ENCODE measurements at places on chromosomes 3 and 15.
A peak's percentile ranks its signal among the peaks of the same experiment; 100 is the strongest.

DNA sequence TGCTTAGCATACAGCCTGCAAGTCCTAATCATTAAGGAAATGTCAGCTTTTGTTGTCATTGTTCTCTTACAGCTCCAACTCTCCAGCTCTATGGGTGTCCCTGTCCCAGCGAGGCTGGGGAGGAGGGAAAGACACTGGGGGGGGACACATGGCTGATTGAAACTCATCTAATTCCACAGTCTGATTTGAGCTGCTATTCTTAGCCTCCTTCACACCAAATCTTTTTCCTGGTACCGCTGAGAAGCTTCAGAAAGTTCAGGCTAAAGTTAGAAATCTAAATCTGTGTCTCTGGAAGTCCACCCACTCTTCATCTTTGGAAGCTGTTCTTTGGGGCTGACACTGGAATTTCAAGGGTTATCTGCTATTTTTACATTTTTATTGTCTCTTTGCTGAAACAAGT is 61.3 kb upstream of the RASGRP1 start:
- DNase-seq = no peak

DNA sequence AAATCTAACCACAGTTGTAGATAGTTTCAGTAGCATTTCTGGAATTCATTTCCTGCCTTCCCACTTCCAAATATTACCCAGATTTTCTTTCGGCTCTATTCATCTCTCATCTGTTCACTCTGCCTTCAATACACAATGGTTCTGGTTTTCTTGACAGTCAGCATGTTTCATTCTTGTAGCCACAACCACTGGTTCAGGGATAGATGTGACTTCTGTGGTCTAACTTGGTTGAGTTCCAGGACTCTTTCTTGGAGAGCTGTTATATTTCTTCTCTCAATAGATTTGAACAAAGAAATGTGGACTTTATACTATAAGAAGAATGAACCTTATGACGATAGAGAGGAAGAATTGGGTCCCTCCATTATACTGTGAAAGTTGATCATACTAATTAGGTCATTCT is 228.8 kb downstream of the NSUN3 start:
- DNase-seq = no peak

GRCh38 chr3:49715611-49716121 is 3.8 kb downstream of the AMIGO3 start:
- DNase-seq = no peak

DNA sequence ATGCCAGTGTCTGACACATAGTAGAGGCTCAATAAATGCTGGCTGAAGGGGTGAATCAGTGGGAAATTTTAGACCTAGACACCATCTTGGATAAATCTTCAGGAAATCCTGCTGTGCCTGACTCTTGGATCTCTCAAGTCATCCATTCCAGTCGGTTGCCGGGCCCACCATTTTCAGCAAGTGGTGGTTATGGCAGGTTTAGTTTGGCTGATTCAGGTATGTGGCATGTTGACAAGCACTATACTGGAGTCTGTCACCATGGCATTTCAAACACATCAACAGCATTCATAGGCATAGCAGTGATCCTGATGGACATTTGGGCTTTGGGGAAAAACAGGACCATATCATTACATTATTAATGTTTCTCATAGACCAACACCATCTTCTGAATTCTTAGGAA is 25.7 kb upstream of the APH1B start:
- no peak for DNase-seq

GRCh38 chr15:66875588-66876420 is 173.8 kb downstream of the SMAD6 start:
- DNase-seq = no peak

DNA sequence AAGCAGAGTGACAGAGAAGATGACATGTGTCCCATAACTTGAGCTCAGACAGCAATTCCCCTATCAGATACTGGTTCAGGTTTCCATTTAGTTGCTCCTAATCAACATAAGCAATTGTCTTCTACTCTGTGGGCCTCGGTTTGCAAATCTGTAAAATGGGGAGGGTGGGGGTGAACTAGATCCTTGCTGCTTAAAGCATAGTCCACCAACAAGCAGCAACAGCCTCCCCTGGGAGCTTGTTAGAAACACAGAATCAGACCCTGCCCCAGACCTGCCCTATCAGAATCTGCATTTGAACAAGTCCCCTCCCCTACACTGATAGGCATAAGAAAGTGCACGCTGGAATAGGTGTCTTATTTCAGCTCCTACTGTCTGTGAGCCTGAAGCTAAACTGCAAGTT is 87.8 kb downstream of the CEMIP start:
- DNase-seq = no peak

DNA sequence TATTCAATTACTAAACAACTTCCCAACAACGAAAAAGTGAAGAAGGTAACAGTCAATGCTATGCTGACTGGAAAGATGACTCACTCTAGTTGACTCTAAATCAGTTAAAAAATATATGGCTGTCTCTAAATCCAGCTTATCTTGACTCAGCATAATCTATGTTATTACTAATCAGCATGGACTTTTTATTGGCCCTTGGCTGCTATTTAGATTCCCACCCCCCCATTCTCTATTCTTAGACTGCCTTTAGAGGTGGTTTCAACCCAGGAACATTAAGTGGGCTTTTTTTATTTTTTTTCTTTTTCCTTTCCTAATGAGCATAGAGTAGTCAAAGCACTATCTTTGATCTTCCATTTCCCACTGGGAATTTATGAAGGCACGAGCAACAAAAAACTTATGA is 1.9 kb downstream of the PCOLCE2 start:
- no peak for DNase-seq

- no peak for DNase-seq
Measured at GRCh38 chr3:127417709-127418559, 130.1 kb upstream of the PRR20G start.

- DNase-seq = no peak
Measured at GRCh38 chr3:65788461-65788860, 250.3 kb downstream of the MAGI1 start.

DNA sequence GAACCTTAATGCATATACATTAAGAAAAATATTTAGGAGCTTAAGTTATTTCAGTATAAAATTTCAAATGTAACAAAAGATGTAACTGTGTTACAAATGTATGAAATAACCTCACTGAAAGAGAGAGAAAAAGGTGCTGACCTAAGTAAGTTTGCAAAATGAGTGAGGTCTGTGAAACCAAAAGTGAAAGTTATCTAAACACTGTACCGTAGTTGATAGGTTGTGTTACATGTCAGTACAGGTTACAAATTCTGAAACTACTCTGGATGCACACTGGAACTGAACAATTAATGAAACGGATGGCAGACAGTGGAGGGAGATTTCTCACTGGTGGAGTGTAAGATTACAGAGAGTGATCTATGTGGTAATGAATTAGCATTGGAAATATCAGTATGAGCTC is 420.7 kb downstream of the ZNF385D start:
- DNase-seq = no peak

GRCh38 chr3:187165144-187165543 is 25.8 kb upstream of the RPL39L start:
- DNase-seq = peak; percentile 66

DNA sequence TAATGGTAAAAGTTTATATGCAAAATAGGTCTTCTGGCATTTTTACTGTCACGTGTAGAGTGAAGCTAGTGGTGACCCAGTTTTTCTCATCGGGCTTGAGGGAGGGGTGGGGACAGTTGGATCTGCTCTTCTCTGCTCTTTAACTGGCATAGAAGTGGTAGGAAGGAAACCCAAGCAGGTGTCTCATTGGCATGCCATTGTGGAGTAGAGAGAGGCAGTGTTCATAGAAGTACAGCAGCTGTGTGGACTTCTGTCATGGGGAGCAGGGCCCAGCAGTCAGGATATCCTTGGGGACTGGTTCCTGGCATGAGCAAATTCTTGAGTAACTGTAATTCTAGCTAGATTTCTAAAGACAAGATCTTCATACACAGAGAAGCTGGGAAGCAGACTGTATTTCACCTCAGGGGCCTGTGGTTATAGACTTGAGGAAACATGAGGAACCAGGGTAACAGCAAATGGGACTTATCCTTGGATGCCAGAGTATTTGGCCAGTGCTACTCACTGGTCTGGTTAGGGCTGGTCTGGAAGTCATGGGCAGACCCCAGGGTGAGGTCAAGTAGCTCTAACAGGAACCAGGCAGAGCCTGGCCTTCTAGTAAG is 42.9 kb downstream of the CDIN1 start:
- no peak for DNase-seq

GRCh38 chr3:158727206-158728060 is 4.8 kb downstream of the RARRES1 start:
- DNase-seq = peak; percentile 82

DNA sequence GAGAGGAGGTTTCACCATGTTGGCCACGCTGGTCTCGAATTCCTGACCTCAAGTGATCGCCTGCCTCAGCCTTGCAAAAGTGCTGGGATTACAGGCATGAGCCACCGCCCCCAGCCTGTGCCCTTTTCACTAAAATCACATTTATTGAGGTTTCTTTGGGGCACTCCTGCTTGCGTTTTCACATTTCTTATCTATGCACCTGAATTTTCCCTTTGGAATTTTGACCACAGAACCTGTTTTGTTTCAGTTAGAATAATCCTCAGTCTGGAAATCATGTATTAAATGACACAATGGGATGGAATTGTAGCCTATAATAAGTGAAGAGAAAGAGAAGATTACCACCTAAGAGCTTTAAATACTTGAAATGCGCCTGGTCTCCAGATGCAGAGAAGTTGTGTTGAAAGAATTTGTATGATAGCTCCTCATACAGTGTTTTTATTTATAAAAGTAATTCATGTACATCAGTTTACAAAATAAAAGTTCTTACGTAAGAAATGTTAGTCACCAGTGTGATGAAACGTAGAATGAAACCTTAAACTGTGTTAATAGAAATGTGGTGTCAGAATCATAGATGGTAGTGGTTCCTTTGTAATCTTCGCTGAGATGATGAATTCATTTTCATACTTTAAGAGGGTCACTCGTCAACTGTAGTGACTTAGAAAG is 107.0 kb downstream of the TCF12 start:
- peak; percentile 10 for DNase-seq

DNA sequence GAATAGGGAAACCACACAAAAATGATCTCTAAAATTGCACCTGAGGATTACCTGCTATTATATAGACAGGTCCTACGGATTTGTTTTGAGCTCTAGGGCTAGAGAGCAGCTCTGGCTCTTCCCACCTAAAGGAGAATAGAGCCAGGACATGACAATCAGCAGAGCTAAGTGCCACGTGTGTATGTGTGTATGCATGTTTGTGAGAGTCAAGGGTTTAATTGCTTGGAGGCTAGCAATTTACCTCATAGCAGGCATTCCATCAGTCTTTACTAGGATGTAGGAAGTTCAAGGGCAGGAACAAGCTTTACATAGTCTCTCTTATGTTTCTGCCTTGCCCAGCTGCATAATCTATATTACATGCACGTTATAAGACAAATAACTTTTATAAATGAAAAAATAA is 498.2 kb downstream of the NSUN3 start:
- DNase-seq = no peak

Measured in AML-193 (cell line).